ENCODE measurements at places on chromosomes 1 and 21. TPM values are rescaled to one million over a fixed set of nuclear protein-coding genes. Genes with fewer than 3 reads are reported as not detected.

The MXRA8 gene
- 109 TPM for total RNA-seq

The KRTAP19-6 gene
- not detected for total RNA-seq

DNA sequence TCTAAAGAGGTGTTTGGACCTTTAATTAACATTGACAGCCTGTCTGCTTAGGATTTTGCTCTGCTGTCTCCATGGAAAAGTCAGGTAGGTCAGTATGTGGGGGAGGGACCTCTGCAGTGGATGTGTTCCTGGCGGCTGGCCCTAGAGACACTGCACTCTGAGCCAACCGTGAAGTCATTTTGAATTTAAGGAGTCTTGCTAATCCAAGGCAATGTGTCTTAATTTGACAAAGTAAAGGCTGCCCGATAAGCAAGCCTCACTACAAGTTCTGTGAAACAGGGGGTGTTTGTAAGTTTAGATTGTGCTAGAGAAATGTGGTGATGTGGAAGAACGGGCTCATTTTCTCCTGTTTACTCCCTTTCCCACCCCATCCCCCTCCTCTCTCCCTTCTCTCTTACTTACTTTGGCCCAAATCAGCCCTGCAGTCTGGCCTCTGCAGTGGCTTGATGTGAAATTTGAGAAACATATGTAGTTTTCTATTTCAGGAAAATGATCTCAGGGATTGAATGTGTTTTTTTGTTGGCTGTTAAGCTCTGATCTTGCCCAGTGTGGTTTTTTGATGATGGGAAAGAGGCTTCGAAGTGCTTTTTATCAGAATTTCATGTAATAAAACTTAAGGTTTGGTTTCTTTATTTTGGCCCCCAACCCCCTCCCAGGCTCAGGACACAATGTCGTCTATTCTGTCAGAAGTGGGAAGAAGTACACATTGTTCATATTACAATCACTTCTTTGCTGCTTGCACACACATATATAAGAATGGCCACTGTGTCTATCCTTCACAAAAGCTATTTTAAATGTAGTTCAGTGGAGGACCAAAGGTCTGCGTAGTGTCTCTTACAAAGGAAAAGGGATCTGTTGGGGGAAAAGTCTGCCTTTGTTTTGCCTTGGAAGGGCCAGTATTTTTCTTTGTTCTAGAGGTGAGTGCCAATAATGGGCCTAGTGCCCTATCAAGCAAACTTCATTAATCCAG lies 96.6 kb downstream of the FGGY start:
- no peak for DNase-seq

DNA sequence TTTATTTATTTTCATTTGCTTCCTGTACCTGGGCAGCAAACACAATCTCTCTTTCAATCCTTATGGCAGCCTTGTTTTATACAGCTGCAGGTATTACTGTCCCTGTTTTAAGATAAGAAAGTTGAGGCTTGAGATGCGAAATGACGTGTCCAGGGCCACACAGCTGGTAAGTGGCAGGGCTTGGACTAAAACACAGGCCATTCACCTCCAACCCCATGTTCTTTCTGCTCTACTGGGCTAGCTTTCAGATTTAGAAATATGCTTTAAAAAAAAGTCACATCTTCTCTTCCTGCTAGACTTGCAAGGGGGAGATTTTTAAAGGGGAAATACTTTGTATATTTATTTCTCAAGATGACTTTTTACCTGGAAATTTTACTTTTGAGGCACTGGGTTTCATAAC lies 62.8 kb downstream of the CNST start:
- no peak for DNase-seq

DNA sequence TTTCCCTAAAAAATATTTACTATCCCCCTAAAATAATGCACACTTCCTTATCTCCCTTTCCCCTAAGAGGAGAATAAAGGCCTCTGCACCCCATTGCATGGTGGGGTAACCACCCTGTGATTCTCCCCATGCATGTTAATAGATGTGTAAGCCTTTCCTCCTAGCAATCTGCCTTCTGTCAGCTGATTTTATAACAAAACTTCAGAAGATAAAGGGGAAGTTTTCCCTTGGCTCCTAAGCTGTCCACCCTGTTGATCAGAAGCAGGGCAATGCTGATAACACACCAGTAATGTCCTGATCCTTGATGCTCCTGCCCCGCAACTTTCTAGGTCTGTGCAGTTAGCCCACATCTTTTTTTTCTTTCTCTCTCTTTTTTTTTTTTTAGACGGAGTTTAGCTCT lies 11.4 kb upstream of the RNF187 start:
- DNase-seq: no peak

DNA sequence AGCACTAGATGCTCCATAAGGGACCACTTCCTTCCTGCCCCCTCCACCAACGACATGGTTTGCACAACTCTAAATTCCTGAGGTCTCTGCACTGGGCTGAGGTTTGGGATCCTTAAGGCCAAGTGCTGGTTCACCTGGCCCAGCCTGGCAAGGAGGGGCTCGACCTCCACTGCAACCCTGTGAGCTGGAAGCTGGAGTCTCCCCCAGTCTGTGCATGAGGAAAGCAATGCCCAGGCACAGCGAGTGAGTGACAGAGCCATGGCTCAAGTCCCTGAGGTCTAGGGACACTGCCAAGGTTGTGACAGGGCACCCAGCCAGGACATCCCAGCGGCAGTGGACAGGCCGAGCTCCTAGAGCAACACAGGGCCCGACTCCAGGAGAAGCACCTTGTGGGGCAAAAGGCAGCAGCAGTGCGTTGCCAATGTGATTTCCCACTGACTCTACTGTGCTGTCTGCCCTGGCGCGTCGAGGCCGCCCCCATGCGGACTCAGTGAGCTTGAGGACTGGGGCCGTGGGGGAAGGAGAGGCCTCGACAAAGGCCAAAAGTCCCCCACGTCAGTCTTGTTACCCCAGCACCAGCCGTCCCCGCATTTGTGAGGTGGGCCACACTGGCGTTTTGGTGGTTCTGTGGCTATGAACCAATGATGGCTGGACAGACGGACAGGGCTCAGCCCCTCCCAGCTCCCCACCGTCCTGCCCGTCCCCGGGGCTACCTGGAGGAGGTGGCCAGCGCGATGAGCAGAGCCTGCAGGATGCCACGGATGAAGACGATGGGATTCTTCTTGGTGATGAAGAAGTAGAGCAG lies 30.0 kb downstream of the PODN start:
- no peak for DNase-seq

DNA sequence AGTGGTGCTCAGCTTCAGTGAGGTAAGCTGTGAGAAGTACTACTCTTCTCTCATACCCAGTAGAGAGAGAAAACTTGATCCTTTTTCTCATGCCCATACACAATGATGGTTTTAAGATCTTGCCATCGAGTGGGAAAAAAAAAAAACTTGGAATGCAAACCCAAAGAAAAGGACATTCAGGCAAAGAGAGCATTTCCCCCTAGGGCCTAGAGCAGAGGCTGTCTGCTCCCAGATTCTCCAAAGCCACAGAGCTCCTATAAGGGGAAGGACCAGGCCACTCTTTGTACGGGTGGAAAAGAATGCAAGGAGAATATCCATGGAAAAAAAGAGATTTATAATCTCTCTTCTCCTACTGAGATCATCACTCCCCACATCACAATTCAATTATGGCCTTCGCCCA lies 34.9 kb downstream of the MROH9 start:
- no peak for DNase-seq

All from mesenteric fat pad (tissue), 1 donor.